ENCODE measurements at places on chromosomes 11 and 22.

- DNase-seq = no peak
These were observed 71.2 kb upstream of the NECTIN1 start for GRCh38 chr11:119800171-119800570.

GRCh38 chr11:66891851-66892660, 35.2 kb downstream of the LRFN4 start:
- DNase-seq = peak; percentile 86

DNA sequence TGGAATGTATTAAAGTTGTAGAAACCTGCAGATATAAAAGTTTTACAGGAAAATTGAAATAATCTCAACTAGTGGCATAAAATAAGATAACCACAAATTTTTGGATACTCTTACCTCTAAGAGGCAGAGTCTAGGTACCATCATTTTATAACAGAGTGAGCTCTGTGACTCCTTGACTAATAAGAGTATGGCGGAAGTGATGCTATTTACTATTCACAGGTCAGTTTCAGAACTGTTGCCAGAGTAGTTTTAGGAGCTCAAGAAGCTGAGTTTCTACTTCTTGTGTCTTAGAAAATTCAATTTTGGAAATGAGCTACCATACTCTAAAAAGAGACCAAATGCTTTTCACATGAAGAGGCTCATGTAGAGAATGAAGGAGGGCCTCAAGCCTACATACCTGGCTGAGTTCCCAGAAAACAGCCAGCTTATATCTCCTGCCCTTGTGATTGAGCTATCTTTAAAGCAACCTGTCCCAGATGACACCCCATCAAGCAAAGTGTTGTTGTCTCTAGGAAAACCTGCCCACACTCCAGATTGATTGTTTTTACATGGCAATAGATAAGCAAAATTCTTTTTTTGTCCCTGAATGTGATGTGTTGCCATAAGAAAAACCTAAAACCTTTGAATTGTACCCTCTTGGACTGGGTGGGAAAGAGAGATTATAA, 712.8 kb upstream of the CNTN5 start:
- no peak for DNase-seq

- no peak for DNase-seq
These were observed 113.0 kb downstream of the ME3 start for GRCh38 chr11:86559311-86559945.

Measured in fibroblast of the conjunctiva (primary cell).